Smooth muscle cell of trachea (primary cell): ENCODE measurements at places on chromosomes 2 and 18. TPM values are rescaled to one million over a fixed set of nuclear protein-coding genes. Genes with fewer than 3 reads are reported as not detected.

Gene HS6ST1
- 27.8 and 39.9 TPM in 2 replicates for total RNA-seq

Gene CNGA3
- total RNA-seq: under 0.01 and 0.17 TPM in 2 replicates

Gene SERPINB3
- not detected in 2 replicates for total RNA-seq

Gene FNDC4
- 21.7 and 34.7 TPM in 2 replicates for total RNA-seq

Gene SOWAHC
- 8.3 and 8.6 TPM in 2 replicates for total RNA-seq

Gene DAW1
- 0.17 and 0.29 TPM in 2 replicates for total RNA-seq

Gene TMEM247
- total RNA-seq: not detected in 2 replicates

Gene ZBTB7C
- total RNA-seq: under 0.01 TPM in 1 of 2 replicates, not detected in the other

Gene ALK
- total RNA-seq: under 0.01 and 0.17 TPM in 2 replicates

Gene VWC2L
- not detected in 2 replicates for total RNA-seq

Gene VWA3B
- 0.17 TPM in 1 of 2 replicates, not detected in the other for total RNA-seq
